ENCODE measurements at places on chromosomes 12 and 14.
A peak's percentile ranks its signal among the peaks of the same experiment; 100 is the strongest.

GRCh38 chr14:39991041-39991440, 558.8 kb upstream of the FBXO33 start:
- no peak for DNase-seq

DNA sequence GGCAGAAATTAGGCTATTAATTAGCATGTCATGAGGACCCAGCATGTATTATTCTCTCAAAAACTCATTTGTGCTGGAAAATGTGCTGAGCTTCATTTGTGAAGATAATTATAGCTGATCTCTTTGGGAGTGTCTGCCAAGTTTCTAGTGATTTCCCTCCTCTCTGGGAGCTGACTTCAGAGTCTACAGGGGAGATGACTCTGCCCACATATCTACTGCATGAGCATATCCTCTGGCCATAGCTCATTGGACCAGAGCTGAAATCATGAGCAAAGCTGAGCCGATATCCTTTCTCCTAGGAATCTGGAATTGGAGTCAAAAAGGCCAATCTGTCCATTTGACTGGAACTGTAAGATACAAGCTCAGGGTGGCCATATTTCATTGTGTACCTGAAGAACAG, 5.9 kb downstream of the CCDC198 start:
- DNase-seq, result peak; percentile 75

GRCh38 chr14:67757175-67757574, 55.5 kb downstream of the RDH12 start:
- no peak for DNase-seq

DNA sequence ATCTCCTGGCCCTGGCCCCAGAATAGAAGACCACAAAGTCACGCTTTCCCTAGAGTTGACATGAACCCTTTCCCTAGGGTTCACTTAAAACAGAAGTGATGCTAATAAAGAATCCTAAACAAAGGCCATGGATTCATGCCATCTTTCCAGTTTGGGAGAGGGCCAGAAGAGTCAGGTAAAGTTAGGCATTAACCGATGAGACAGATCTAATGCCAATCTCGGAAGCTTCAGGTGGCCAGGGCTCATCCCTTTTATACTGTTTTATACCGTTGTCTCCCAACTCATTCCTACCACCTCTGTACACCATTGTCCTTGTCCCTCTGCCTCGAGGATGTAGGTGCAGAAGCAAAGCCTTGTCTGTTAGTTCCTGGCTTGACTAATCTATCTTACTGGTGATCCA, 22.8 kb upstream of the ACTR10 start:
- DNase-seq, result no peak

GRCh38 chr14:23366426-23366921, 1.5 kb upstream of the EFS start:
- DNase-seq, result peak; percentile 67

GRCh38 chr14:50270932-50271331, 39.6 kb upstream of the SOS2 start:
- DNase-seq, result no peak

- no peak for DNase-seq
Observed at GRCh38 chr14:80695869-80696268, 245.7 kb downstream of the CEP128 start.
